ENCODE measurements at places on chromosomes 3 and 15.

GRCh38 chr3:119862616-119863015 lies 80.7 kb downstream of the NR1I2 start:
- no peak for DNase-seq

DNA sequence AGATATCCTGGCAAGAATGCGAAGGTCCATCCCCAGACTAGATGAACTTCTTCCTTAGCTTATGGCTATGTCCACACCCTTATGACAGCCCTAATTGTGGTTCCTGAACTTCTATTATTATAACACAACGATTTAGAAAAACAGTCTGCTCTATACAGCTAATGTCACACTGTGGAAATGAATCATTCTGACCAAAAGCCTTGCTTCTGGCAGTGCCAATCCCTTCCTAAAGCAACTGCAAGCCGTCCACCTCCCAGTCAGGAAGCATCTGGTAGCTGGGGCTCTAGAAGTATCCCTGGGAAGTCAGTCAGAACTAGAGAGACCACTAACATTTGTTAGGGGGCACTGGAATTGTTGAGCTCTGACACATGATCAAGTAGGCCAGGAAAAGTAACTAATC lies 45.0 kb downstream of the MYO5A start:
- DNase-seq: no peak

DNA sequence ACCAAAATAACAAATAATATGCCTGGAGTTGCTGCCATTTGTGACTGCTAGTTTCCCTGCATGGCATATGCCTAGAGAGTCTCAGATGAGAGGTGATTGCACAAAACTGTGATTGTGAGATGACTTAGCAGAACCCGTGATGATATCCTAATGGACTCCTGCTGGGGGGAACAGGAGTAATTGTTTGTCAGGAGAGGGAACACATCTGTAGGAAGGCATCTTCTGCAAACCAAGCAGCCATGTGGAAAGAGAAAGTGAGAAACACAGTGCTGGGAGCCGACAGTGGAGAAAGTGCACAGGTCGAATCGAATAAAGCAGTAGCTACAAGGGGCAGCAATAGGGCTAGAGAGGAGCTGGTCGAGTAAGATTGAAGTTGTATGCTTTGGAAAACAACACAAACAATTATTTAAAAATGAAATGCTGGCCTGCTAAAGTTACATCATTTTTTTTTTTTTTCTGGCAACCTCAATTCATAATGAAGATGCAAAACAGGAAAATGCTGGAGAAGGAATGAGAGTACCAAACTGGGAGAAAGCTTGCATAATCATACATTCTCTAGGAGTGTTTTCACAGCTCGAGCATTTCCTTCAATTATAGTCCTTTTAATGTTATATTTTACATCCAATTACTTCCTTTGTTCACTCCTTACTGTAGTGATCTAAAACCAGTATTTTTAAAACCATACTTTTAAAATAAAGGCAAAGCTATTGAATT lies 494.2 kb upstream of the AGTR1 start:
- no peak for DNase-seq

DNA sequence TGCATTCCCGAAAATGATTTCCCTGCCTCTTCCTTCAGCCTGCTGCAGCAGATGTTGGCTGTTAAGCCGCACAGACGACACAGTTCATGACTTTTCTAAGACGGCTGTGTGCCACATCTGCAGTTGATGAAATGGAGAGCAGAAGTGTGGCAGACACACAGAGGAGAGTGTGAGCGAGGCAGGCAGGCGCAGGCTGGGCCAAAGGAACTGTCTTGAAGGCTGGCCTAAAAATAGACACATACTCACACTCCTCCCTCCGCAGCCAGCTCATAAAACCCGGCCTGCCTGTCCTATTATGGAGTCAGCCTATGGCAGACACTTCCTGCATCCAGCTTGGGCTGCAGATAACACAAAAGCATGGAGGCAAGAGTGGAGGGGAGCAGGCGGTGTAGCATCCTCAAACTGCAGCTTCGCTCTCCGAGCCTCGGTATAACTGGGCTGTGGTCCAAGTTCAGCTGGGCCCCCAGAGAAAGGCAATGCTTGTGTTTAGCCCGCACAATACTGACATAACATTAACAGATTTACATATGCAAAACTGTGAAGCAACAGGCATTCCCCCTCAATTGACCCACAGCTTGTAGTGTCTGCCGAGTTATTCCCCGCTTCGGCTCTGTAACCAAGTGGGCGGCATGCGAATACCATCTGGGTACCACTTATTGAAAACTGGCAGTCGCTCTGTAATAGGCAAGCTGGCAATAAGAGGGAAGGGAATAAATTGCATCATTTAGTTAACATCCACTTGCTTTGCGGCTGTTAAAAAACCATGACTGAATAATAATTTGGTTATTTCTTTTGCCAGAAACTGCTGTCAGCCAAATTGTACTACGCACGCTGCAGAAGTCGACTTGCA lies 40.8 kb downstream of the FOXP1 start:
- DNase-seq: peak; percentile 60

DNA sequence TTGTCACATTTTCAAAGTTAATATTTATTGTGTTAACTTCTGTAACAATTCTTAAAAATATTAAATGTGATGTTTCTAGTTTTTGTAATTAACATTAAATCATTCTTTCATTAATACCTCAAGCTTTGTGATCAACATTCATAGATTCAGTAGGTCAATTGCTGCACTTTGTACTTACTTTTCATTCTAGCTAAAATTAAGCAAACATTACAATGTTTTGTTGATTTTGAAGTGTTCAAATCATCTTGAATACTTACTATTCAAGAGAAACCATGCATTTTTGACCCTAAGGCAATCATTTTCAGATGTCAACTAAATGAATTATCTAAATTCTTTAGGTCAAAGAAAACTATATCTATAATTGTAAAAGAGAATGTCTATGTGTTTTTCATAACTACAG lies 933.1 kb downstream of the NAALADL2 start:
- no peak for DNase-seq

DNA sequence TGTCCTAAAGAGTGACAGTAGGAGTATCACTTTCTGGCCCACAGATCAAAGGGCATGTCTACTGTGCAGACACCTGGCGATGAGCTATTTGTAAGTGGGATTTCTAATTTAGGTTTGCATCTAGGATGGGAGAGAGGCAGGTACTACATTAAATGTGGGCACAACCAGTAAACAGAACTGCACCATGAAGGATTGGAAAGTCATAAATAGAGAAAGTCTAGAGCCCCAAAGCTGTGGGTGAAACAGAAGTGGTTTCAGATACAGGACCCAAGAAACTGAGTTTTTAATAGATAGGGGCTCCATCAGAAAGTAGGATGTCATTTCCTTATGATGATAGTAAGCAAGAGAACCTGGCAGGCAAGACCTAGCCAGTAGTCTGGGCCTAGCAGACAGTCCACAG lies 35.2 kb upstream of the SPPL2A start:
- DNase-seq: no peak

GRCh38 chr15:78394026-78394425 lies 44.0 kb upstream of the IREB2 start:
- DNase-seq: no peak

DNA sequence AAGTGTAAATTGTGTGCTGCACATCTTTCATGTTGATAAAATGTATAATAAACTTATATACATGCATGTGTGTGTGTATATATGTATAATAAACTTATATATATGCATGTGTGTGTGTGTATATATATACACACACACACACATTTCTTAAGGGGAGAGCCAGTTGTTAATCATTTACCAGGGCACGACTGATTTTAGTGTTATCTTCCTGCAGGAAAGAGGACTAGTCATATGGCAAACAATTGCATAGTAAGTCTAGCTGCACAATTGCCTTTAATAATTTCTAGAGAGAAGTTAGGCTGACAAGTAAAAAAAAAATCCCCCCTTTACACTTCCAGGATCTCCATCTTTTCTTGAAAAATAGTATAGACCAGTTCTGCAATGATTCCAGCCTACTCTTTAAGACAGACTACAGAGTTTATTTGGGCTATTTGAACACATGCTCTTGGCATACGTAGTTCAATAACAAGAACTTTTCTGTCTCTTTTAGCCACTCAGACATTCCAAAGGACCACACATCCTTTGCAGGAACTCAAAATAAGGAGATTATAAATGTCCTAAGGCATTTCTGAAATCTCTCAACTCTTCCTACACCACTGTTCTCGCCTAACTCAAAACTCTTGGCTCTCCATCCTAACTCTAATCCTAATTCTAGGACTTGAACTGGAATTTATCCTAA lies 163.6 kb upstream of the SETMAR start:
- DNase-seq: no peak

- DNase-seq: no peak
These were observed 11.2 kb upstream of the GTF2A2 start for GRCh38 chr15:59668556-59668955.

- DNase-seq: no peak
These were observed 30.8 kb downstream of the ACSBG1 start for GRCh38 chr15:78203346-78204225.

GRCh38 chr3:120332646-120333045 lies 16.5 kb downstream of the LRRC58 start:
- DNase-seq: no peak

DNA sequence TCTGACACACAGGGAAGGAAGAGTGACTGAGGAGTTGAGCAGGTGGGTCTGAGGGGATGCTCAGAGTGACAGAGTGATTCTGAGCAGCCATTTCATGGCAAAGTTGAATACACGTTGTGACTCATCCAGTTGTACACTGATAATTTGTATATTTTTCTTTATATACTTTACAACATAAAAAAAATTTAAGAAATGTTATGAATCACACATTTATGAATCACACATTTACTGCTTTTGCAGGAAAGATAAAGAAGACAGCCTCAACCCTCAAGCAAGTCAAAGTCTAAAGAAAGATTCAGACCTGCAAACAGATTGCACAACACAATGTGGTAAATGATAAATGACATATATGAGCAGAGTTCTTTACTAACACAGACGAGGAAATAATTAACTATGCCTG lies 21.0 kb upstream of the CHMP2B start:
- no peak for DNase-seq

GRCh38 chr3:129699199-129699598 lies 92.7 kb upstream of the PLXND1 start:
- DNase-seq: no peak

GRCh38 chr15:100944244-100944895 lies 25.2 kb downstream of the LRRK1 start:
- no peak for DNase-seq

DNA sequence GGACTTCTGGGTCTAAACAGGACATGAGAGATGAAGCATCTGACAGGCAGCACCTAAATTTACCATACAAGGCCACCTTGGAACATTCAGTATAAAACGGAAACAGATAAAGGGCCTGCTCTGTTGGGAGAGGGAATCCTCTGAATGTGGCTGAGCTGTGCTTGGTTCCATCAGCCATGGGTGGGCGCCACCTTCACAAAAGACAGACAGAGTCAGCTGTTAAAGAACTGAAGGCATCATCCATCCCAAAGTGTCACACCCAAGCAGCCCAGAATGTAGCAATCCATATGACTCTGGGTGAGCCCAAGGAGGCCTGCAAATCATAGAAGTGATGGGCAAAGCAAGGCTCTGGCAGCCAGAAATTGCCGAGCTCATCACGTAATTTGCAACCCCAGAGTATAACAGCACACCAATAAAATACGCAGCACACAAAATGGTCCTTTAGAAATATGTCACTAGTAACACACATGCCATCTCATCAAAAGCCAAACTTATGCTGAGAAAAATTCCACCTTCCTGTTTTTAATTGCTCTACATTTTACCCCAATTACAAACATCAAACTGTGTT lies 24.8 kb upstream of the RBP1 start:
- no peak for DNase-seq

DNA sequence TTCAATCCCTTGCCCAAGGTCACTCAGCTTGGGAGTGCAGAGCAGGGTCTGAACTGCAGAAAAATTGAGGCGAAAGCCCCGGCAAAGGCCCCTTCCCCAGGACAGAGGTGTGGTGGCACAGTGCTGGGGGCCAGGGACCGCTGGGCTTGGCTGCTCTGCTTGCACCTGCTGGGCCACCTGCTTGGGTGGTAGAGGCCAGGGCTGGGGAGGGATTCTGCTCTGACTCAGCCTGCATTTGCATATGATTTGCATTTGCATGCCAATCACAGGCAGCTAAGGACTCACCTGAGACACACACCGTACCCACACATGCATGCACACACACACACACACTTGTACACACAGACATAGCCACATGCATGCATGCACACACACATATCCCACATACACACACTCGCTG lies 9.9 kb downstream of the GRM2 start:
- DNase-seq: no peak

DNA sequence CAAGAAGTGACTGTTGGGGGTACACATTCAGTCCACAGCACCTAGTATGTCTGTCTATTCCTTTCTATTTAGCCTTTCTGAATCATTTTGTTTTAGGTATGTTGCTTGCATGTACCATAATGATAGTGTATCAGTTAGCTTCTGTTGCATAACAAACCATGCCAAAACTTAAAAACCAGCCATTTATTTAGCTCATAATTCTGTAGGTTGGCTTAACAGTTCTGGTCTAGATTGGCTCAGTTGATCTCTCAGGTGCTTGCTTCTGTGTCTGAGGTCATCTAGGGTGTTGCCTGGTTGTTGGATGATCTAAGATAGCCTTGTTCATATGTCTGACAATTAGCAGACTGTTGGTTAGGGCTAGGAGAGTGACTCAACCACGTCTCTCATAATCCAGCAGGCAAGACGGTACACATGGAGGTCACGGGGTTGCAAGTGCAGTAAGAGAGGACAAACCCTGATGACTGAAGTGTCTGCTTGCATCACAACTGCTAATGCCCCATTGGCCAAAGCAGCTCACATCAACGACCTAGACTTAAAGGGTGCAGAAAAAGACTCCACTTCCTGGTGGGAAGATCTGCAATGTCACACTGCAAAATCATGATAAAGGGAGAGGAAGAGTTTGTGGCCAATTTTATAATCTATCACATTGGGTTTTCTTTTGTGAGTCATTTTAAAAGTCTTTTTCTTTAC lies 6.8 kb upstream of the PDCD6IP start:
- DNase-seq: no peak

DNA sequence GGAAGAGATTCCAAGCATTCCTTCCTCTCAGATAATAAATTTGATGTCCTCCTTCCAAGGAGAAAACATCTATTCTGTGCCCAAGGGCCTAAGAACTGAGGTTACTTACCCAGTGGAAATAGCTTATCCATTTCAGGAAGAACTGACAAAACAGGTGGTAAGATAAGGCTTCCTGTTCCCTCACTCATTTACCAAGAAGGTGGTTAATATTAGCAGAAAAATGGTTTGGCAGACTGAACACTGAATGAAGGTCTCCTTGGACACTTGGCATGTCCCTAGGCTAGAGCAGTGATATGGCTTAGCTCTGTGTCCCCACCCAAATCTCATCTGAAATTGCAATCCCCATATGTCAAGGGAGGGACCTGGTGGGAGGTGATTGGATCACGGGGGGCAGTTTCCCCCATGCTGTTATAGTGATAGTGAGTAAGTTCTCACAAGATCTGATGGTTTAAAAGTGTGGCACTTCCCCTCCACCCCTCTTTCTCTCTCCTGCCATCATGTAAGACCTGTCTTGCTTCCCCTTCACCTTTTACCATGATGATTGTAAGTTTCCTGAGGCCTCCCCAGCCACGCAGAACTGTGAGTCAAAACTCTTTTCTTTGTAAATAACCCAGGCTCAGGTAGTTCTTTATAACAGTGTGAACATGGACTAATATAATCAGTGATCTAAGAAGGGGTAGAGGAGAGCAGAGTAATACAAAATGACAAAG lies 127.4 kb downstream of the ST8SIA2 start:
- no peak for DNase-seq

GRCh38 chr15:96353930-96354730 lies 23.6 kb downstream of the NR2F2 start:
- DNase-seq: no peak
